ENCODE measurements at places on chromosomes 1 and 21. TPM values are rescaled to one million over a fixed set of nuclear protein-coding genes. Genes with fewer than 3 reads are reported as not detected.

The KIAA1614 gene
- total RNA-seq, result 9.8 TPM

The OLFM3 gene
- not detected for total RNA-seq

The PRRX1 gene
- 171 TPM for total RNA-seq

The NEK2 gene
- 0.35 TPM for total RNA-seq

The FAM163A gene
- not detected for total RNA-seq

The SLC25A34 gene
- 7.5 TPM for total RNA-seq

The RAB4A gene
- 25.5 TPM for total RNA-seq

The SMIM34 gene
- not detected for total RNA-seq

The C1orf56 gene
- total RNA-seq, result 5.0 TPM

The IKBKE gene
- 16.1 TPM for total RNA-seq

The SRSF11 gene
- total RNA-seq, result 146 TPM

The FAM131C gene
- not detected for total RNA-seq

The TMCC2 gene
- 8.9 TPM for total RNA-seq

The CELA3B gene
- not detected for total RNA-seq

The TMEM125 gene
- total RNA-seq, result 0.63 TPM

The RGS16 gene
- total RNA-seq, result 15.2 TPM

The ANKRD65 gene
- 0.68 TPM for total RNA-seq

The ATP6V1G3 gene
- not detected for total RNA-seq

The GALE gene
- 10.0 TPM for total RNA-seq

The RPE65 gene
- not detected for total RNA-seq

The CFHR3 gene
- total RNA-seq, result not detected

The BEND5 gene
- 6.5 TPM for total RNA-seq

The PEAR1 gene
- total RNA-seq, result 31.0 TPM

The NHLH2 gene
- not detected for total RNA-seq

The SLAMF8 gene
- 5.6 TPM for total RNA-seq

The AKT3 gene
- total RNA-seq, result 46.0 TPM

The CD1D gene
- 2.4 TPM for total RNA-seq

The ZMYM4 gene
- 29.0 TPM for total RNA-seq

The IGSF9 gene
- not detected for total RNA-seq

The CIART gene
- 9.7 TPM for total RNA-seq

The FALEC gene
- not detected for total RNA-seq

The USP33 gene
- total RNA-seq, result 91.3 TPM

The HRNR gene
- not detected for total RNA-seq

The SMCP gene
- not detected for total RNA-seq

The SLC30A2 gene
- not detected for total RNA-seq

The TOMM20 gene
- 101 TPM for total RNA-seq

The CLEC20A gene
- not detected for total RNA-seq

The S100A3 gene
- 3.1 TPM for total RNA-seq

The FOXO6 gene
- total RNA-seq, result 3.8 TPM

The HSD11B1 gene
- 15.7 TPM for total RNA-seq

The LAMTOR5 gene
- total RNA-seq, result 76.6 TPM

The POU3F1 gene
- not detected for total RNA-seq

The CATSPERE gene
- 0.14 TPM for total RNA-seq

The TIMM17A gene
- 29.6 TPM for total RNA-seq

The TNFAIP8L2 gene
- total RNA-seq, result 3.9 TPM

The UTS2 gene
- total RNA-seq, result not detected

The GLIS1 gene
- not detected for total RNA-seq

The RNASEL gene
- total RNA-seq, result 11.2 TPM

The DNM3 gene
- 7.5 TPM for total RNA-seq

The DIO1 gene
- total RNA-seq, result not detected

The SLC2A5 gene
- total RNA-seq, result 14.7 TPM

The BARHL2 gene
- total RNA-seq, result not detected

The FAM72B gene
- 0.42 TPM for total RNA-seq

The CLCA2 gene
- total RNA-seq, result 0.28 TPM

The HFM1 gene
- not detected for total RNA-seq

The C1QTNF12 gene
- total RNA-seq, result 12.5 TPM

The KCNJ15 gene
- 1.8 TPM for total RNA-seq

Measured in thoracic aorta (tissue), 2 donors.